Mammary microvascular endothelial cell (primary cell): ENCODE measurements at places on chromosomes 16 and 17. TPM values are rescaled to one million over a fixed set of nuclear protein-coding genes. Genes with fewer than 3 reads are reported as not detected.

KRTAP9-4 gene
- not detected in 2 replicates for total RNA-seq

GNGT2 gene
- 2.8 and 8.5 TPM in 2 replicates for total RNA-seq

CA7 gene
- total RNA-seq: not detected in 2 replicates

DNAJA3 gene
- total RNA-seq: 49.9 and 54.0 TPM in 2 replicates

ANKRD13B gene
- 7.3 and 10.7 TPM in 2 replicates for total RNA-seq

NTN3 gene
- 0.15 TPM in 1 of 2 replicates, not detected in the other for total RNA-seq

SPAG7 gene
- total RNA-seq: 80.1 and 81.1 TPM in 2 replicates

PRAC1 gene
- total RNA-seq: not detected in 2 replicates

KRTAP9-3 gene
- not detected in 2 replicates for total RNA-seq

EFCAB5 gene
- 0.20 TPM in 1 of 2 replicates, not detected in the other for total RNA-seq

RND2 gene
- total RNA-seq: under 0.01 and 0.20 TPM in 2 replicates

LASP1 gene
- 259 and 281 TPM in 2 replicates for total RNA-seq

PIRT gene
- total RNA-seq: not detected in 2 replicates

SMIM36 gene
- not detected in 2 replicates for total RNA-seq

SLC16A6 gene
- 0.20 and 0.74 TPM in 2 replicates for total RNA-seq

CDT1 gene
- total RNA-seq: 14.2 and 27.4 TPM in 2 replicates
